OCI-M1 (cell line): ENCODE measurements at places on chromosomes 3 and 15.

- DNase-seq: no peak
Measured at GRCh38 chr3:10757021-10757820, 58.8 kb upstream of the SLC6A11 start.

GRCh38 chr15:98799461-98800390 lies 151.4 kb downstream of the IGF1R start:
- peak; percentile 15 for DNase-seq

GRCh38 chr3:157692468-157692867 lies 189.3 kb upstream of the VEPH1 start:
- no peak for DNase-seq

GRCh38 chr3:194225988-194226663 lies 90.2 kb downstream of the HES1 start:
- no peak for DNase-seq

- DNase-seq: no peak
Measured at GRCh38 chr3:126957776-126958637, 24.9 kb upstream of the PLXNA1 start.

DNA sequence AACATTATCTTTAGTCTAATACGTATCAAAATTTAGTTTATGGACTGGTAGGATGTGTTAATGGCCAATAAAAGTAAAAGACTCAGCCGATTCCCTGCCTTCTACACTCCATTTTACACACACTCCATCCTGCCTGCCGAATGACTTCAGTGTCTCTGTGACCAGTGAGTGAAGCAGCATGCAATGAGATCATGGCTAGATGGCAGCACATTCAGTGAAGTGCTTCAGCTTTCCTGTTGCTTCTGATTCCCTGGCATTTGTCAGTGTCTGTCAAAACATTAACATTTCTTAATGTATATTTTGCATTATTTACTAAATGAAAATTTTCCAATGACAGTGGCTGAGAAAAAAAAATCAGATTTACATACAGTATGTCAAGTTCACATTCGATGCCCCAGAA lies 412.0 kb downstream of the FHIT start:
- no peak for DNase-seq

DNA sequence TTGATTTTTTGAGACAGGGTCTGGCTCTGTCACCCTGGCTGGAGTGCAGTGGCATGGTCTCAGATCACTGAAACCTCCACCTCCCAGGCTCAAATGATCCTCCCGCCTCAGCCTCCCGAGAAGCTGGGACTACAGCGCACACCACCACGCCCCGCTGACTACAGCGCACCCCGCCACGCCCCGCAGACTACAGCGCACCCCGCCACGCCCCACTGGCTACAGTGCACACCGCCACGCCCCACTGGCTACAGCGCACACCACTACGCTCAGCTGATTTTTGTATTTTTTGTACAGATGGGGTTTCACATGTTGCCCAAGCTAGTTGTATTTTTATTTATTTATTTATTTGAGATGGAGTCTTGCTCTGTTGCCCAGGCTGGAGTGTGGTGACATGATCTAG lies 35.6 kb downstream of the SLC51A start:
- DNase-seq: no peak

- no peak for DNase-seq
Measured at GRCh38 chr3:32948625-32949445, 2.6 kb upstream of the CCR4 start.
